ENCODE measurements at places on chromosomes 5 and 9. TPM values are rescaled to one million over a fixed set of nuclear protein-coding genes. Genes with fewer than 3 reads are reported as not detected.

DNA sequence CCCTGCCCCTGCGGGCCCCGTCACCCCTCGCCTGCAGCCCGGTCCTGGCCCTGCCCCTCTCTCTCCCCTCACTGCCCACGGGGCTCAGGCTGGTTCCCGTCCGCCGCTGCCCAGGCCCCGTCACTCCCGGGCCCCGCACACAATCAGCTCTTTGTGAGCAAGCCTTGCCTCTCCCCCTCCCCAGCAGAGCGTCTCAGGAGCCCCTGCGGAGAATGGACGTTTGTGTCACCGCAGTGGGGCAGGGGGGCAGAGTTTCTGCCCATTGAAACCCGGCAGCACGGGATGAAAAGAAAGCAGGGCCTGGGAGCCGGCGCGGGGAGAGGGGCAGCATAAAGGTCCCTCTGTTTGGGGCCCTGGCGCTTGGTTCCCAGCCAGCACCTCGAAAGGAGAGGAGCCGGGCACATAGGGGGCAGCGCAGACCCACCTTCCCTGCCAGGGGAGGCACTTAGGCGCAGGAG lies 13.5 kb upstream of the NUP214 start:
- no peak overlapping the region for H3K4me3 ChIP-seq
- H3K27me3 ChIP-seq = peaks cover 4% of the 10 kb centered on the region
- no peaks in the 10 kb centered on the region for H3K36me3 ChIP-seq
- H3K4me1 ChIP-seq = no peaks in the 10 kb centered on the region
- no peak overlapping the region for H3K27ac ChIP-seq
- no peak for DNase-seq

GRCh38 chr5:131525805-131526204 lies 109.2 kb downstream of the RAPGEF6 start:
- peaks cover 35% of the 10 kb centered on the region for H3K4me1 ChIP-seq
- H3K27ac ChIP-seq = no peak overlapping the region

The LCN9 gene
- not detected for total RNA-seq

The ZNF883 gene
- 18.4 TPM for total RNA-seq

DNA sequence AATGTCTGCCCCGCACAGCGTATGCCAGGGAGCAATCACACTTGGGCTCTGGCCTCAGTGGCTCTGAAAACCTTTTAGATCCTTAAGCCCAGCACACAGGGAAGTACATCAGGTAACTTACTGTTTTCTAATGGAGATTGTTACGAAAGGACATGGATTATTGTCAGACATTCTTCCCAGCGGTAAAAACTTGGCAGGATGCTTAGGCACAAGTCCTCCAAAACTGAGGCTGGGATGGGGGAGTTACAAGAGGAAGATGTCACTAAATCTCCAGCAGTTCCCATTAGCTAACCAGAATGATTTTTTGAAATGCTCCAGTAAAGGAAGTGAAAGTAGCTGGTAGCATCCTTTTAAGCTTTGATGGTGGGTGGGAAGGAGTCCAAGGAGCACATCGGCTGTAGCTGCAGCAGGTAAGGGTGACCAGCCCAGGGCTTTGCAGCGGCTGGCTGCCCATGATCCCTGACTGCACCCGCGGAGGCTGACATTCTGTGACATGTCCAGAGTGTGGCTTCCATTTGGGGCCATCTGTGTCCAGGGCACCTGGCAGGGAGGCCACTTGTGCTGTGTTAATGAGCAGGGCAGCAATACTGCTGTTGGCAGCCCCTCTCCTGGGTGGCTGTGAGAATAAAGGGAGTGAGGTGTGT lies 165.8 kb downstream of the GADD45G start:
- no peaks in the 10 kb centered on the region for H3K27me3 ChIP-seq
- H3K4me3 ChIP-seq = no peak overlapping the region
- DNase-seq = no peak
- no peak overlapping the region for H3K27ac ChIP-seq

DNA sequence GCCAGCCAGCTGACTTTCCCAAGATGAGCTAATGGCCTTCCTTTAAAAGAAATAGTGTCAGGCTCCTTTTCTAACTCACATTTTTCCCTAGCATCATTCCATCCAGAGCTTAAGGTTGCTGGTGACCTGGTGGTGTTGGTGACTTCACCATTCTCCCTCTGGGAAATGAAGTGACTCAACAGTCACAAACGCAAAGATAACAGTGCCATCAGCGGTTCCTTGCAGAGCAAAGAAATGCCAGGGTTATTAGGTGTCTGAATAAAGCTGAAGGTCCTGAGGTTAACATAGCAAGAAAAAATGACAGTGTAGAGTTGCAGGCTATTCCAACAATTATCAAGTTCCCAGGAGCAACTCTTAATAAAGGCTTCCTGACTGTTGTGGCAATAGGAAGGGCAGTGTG lies 111.8 kb upstream of the SLC44A1 start:
- H3K4me3 ChIP-seq = no peak overlapping the region
- DNase-seq = no peak
- H3K27ac ChIP-seq = no peak overlapping the region
- H3K27me3 ChIP-seq = no peaks in the 10 kb centered on the region
- H3K4me1 ChIP-seq = peaks cover 2% of the 10 kb centered on the region

DNA sequence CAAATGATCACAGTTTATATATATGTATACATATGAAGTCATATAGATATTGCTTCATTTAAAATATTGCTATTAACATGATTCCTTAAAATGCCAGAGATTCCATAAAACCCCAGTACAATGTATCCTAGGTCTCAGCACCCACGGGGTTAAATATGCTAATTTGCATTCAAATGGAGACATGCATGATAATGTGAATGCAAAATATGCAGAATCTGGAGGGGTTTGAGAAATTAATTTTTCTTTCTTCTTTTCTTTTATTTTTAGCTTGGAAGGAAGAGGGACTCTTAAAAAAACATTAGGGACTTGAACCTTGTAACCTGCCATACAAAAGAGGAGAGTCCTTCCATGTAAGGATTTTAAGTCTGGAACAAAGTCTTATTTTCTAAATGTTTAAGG lies 211.9 kb downstream of the MEF2C start:
- DNase-seq = no peak
- H3K27ac ChIP-seq = no peak overlapping the region
- peaks cover 50% of the 10 kb centered on the region for H3K4me1 ChIP-seq
- H3K27me3 ChIP-seq = peaks cover 18% of the 10 kb centered on the region

- peak overlapping the region; percentile 2 for H3K4me3 ChIP-seq
- peaks cover 3% of the 10 kb centered on the region for H3K27me3 ChIP-seq
- DNase-seq = no peak
- H3K27ac ChIP-seq = peak overlapping the region; percentile 62
Measured at GRCh38 chr9:38082446-38083287, 13.6 kb upstream of the SHB start.

GRCh38 chr5:180282281-180282680 lies 9.6 kb downstream of the MAPK9 start:
- no peak overlapping the region for H3K4me3 ChIP-seq
- no peak overlapping the region for H3K27ac ChIP-seq
- peaks cover 16% of the 10 kb centered on the region for H3K36me3 ChIP-seq
- H3K4me1 ChIP-seq = peaks cover 7% of the 10 kb centered on the region

The GLDC gene
- total RNA-seq = 42.9 TPM

The ORM2 gene
- total RNA-seq = not detected

- H3K27ac ChIP-seq = no peak overlapping the region
- no peak overlapping the region for H3K4me3 ChIP-seq
- no peak for DNase-seq
- H3K4me1 ChIP-seq = no peaks in the 10 kb centered on the region
- peaks cover 3% of the 10 kb centered on the region for H3K27me3 ChIP-seq
Measured at GRCh38 chr5:132437604-132438266, 52.8 kb downstream of the IRF1 start.

DNA sequence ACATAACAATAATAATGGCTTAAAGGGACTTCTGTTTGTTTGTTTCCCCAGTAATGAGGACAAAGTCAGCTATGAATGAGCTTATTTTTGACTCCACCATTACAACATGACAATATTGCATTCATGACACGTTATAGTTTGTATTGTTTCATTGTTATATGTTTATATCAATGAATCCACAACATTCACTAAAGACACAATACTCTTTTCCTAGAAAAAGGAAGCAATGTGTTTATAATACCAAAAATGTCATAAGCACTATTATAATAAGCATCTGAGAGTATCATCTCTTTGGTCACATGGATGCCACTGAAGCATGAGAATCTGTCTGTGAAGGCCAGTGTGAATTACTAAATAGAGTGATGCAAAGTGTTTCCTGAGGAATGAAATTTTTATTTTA lies 1026.9 kb upstream of the C9orf72 start:
- H3K27me3 ChIP-seq = peaks cover 2% of the 10 kb centered on the region
- peaks cover 6% of the 10 kb centered on the region for H3K4me1 ChIP-seq
- no peak overlapping the region for H3K27ac ChIP-seq
- no peaks in the 10 kb centered on the region for H3K36me3 ChIP-seq

DNA sequence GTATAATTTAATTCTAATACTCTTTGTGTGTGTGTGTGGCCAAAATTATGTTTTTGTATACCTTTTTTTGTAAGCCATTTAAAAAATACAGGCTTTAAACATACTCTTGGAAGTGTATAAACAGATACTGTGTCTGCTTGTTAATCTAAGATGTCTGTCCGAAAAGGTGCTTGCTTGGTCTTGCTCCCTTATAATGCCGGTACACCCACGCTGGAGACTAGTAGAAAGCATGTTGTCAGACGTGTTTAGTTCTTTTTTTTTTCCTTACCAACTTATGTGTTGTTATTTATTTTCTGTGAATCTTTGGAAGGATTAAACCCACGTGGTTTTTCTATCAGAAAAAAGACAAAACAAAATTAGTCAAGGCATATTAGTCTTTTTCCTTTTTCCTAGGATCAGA lies 9.5 kb downstream of the GAPVD1 start:
- H3K4me3 ChIP-seq = no peak overlapping the region
- DNase-seq = no peak
- H3K36me3 ChIP-seq = no peaks in the 10 kb centered on the region
- no peak overlapping the region for H3K27ac ChIP-seq
- H3K4me1 ChIP-seq = peaks cover 1% of the 10 kb centered on the region
- H3K27me3 ChIP-seq = peaks cover 3% of the 10 kb centered on the region

DNA sequence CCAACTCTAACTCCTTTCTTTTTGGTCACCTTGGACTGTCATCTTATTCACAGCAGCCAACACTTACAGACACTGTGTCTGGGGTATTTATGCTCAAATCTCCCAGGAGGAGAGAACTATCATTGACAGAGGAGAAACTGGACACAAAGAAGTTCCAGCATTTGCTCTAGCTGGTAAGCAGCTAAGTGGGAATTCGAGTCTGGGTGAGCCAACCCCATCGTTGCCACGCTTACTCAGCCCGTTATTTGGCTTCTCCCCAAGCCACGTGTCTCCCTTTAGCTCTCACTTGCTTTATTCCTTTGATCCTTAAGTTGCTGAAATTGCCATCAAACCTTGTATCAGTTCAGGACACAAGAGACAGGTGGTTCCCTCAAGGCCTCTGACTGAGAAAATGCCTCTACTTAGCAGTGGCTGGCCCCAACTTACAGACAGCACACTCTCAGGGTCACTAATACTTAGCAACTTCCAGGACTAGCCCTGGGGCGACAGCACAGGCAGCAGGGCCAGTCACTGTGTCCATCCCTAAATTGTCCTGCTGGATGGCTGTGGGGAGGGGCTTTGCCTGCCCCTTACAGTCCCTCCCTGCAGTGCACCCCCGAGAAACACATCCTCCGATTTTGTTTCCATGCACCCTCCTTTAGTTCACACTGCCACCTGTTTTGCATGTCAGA lies 1.4 kb downstream of the SLC36A2 start:
- H3K36me3 ChIP-seq = no peaks in the 10 kb centered on the region
- no peak overlapping the region for H3K27ac ChIP-seq
- H3K4me1 ChIP-seq = no peaks in the 10 kb centered on the region
- no peak overlapping the region for H3K4me3 ChIP-seq
- no peak for DNase-seq

- peaks cover 11% of the 10 kb centered on the region for H3K27me3 ChIP-seq
- H3K27ac ChIP-seq = peak overlapping the region; percentile 76
- H3K36me3 ChIP-seq = peaks cover 6% of the 10 kb centered on the region
- peaks cover 52% of the 10 kb centered on the region for H3K4me1 ChIP-seq
- H3K4me3 ChIP-seq = no peak overlapping the region
- DNase-seq = no peak
Measured at GRCh38 chr9:137669261-137669672, 50.5 kb downstream of the EHMT1 start.

- peaks cover 8% of the 10 kb centered on the region for H3K27me3 ChIP-seq
- H3K27ac ChIP-seq = peak overlapping the region; percentile 55
- DNase-seq = no peak
- peaks cover 20% of the 10 kb centered on the region for H3K4me1 ChIP-seq
- peaks cover 4% of the 10 kb centered on the region for H3K36me3 ChIP-seq
Measured at GRCh38 chr9:89400403-89401116, 82.3 kb downstream of the SECISBP2 start.

The ARHGEF39 gene
- total RNA-seq = 2.6 TPM

DNA sequence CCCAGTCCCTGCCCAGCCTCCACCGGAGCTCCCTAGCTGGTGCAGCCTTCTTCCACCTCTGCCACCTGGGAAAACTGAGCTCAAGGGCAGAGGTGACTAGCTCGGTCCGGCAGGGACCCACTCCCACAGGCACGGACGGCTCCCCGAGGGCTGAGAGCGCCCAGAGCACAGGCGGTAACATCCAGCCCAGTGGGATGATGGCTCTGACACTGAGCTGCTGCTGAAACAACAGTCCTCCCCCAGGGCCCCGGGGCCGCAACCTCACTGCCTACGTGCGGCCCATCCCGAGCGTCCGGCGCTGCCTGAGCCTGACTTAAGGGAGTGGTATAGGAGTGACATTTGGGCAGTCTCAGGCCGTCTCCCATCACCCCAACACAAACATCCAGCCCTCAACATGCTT lies 3.7 kb downstream of the FAM163B start:
- no peak for DNase-seq
- no peak overlapping the region for H3K4me3 ChIP-seq
- peaks cover 15% of the 10 kb centered on the region for H3K27me3 ChIP-seq
- no peaks in the 10 kb centered on the region for H3K36me3 ChIP-seq

- no peaks in the 10 kb centered on the region for H3K4me1 ChIP-seq
- no peak for DNase-seq
- H3K27me3 ChIP-seq = no peaks in the 10 kb centered on the region
- H3K27ac ChIP-seq = no peak overlapping the region
Measured at GRCh38 chr5:105413406-105413990, 1850.9 kb upstream of the NUDT12 start.

DNA sequence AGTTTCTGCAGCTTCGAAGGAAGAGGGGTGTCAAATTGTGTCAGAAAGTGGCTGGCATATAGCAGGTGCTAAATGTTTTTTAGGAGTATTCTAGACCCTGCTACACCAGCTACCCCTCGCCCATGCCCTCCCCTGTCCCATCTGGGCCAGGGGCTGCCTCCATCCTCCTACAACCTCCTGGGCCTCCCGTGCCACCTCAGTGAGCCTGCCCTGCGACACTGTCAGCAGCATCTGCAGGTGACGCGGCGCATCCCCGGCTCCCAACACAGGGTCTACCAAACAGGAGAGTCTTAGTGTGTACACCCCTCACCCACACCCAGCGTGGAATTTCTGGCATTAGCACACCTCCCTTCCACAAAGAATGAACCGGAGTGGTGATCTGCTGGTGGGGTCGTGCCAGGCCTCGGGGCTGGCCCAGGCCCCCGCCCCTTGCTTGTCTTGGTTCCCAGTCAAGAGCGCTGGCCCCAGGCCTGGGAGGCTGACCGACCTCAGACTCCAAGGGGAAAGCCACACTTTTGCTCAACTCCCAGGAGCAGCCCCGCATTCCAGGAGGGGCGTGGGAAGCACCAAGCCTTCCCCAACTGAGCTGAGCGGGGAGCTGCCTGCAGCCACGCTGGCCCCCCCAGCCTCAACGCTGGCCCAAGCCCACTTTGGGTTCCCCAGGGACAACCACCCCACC lies 55.2 kb downstream of the NEURL1B start:
- no peak overlapping the region for H3K27ac ChIP-seq
- peaks cover 5% of the 10 kb centered on the region for H3K27me3 ChIP-seq
- no peak overlapping the region for H3K4me3 ChIP-seq
- no peaks in the 10 kb centered on the region for H3K36me3 ChIP-seq

Data from glutamatergic neuron (in vitro differentiated cells).